ENCODE measurements at places on chromosomes 12 and 14. TPM values are rescaled to one million over a fixed set of nuclear protein-coding genes. Genes with fewer than 3 reads are reported as not detected.

DNA sequence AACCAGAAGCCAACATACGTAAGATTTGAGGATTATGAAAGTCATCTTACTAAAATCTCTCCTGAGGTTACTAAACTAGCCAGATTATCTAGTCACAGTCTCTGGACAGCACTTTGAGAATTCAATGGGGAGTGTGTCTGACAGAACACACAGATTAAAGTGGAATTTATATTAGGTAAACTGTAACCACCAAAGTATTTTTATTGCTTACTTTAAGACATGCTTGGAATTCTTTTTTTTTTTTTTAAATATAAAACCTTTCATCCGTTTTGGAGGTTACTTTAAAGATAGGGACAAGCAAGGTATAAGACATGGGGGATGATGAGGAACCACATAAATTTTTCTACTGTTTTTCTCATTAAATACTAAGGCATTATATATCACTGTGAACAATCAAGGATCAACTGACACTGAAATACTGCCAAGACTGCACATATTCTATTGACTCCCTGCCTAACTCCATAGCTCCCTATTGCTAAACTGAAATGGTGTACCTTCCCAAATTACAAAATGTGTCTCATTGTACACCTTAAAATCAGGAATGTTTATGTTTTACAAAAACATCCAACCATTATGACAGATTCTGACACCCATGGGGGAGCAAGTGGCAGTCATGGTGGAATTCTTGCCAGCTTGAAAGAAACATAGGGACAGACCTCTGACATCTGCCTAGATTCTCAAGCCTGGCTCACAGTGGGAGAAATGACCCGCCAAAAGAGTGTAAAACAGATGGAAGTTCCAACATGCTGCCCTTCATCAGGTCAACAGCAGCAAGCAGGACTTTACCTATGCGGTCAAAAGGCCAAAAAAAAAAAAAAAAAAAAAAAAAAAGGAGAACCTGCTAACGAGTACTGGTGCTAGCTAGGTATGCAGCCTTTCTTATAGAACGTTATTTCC lies 239.3 kb downstream of the MED13L start:
- no peak for DNase-seq

GRCh38 chr12:24057920-24058476 lies 108.5 kb upstream of the SOX5 start:
- no peak for DNase-seq

HEBP1 gene
- total RNA-seq = 29.4 TPM

DNA sequence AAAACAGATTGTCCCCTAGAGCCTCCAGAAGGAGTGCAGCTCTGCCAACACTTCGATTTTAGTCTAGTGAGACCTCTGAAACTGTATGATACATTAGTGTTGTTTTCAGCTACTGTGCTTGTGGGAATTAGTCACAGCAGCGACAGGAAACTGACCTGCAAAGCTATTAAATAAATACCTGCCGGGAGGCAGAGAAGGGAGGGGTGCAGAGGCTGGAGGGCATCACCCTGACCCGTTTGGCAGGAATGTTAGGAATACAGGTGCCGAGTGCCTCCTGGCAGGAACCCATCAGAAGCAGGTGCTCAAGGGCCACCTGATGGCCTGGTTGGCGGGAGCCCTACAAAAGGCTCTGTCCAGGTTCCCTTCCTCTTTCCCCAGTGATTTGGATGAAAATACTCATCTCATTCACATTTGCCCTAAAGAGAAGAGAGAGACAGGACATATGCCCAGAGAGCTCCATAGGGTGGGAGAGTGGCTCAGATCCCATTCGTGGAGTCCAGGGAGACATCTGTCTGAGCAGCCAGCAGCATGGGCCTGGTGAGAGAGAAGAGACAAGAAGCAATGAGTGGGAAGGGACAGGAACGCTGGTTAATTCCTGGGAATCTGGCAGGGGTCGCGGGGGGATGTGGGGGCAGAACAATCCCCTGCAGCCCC lies 44.6 kb downstream of the C14orf132 start:
- no peak for DNase-seq

DNA sequence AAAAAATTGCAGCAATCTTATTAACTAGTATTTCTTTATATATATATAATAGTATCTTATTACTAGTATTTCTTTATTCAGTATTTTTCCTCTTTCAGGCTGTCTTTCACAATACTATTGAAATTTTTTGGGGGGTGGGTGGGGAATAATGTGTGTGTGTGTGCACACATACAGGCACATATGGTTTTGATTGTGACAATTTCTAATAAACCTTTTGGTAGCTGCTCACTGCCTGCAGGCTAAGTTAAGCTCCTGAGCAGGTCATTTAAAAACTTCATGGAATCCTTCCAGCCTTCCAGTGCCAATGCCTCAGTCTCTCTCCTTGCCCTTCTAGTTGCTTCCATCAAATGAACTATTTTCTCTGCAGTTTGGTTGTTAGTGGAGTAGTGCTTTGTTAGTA lies 490.1 kb downstream of the PCNX1 start:
- no peak for DNase-seq

DNA sequence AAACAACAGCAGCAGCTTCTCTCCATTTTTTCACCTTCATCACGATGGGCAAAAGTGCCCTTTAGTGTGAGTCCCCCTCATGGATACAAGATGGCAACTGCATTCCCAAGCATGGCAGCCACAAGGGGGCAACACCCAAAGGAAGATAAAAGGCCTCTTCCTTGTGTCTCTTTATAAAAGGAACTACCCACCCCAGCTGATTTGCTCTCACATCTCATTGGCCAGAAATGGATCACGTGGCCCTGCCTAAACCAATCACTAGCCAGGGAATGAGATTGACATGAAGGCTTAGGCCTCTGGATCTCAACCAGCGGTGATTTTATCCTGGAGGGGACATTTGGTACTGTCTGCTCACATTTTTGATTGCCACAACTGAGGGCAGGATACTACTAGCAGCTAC lies 21.9 kb upstream of the IFT81 start:
- no peak for DNase-seq

GRCh38 chr14:84458881-84459280 lies 1071.1 kb upstream of the FLRT2 start:
- no peak for DNase-seq

DNA sequence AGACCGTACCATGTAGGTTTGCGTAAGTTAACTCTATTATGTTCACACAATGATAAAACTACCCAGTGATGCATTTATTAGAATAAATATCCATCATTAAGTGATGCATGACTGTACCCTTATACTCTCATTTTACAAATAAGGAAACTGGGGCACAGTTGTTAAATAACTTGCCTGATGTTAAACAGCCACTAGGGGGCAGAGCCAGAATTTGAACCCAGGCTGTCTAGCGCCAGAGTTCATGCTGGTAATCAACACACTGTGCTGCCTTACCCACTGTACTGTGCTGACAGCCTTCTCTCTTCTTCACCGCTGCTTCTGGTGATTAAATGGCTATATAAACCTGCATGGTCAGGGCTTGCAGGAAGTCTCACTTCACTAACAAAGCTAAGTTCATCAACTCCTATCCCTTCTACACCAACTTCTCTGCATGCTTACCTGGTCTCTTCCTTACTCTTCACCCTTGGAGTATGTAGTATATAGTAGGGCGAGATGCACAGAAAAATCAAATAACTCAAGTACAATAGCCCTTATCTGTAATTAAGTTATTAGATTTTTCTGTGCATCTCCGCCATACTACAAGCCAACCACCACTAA lies 43.6 kb upstream of the APPL2 start:
- DNase-seq = no peak

DNA sequence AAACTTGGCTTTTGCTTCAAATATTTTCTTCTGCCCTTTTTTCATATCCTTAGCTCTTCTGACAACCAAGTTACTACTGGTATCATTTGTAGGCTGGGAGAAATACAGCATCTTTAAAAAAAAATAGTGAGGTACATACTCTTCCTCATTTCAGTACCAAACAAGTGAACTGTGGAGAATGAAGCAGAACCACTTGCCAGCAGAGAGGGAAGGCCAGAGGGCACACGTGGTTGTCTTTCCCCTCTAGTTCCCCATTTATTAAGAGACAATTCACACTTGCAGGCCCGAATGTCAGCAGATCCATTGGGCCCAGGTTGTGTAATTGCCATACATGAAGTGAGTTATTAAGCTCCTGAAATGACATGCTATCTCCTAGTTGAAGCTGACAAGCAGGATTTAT lies 3.2 kb downstream of the SUSD6 start:
- peak; percentile 66 for DNase-seq

GRCh38 chr14:65281991-65282895 lies 130.3 kb upstream of the FUT8 start:
- no peak for DNase-seq

DNA sequence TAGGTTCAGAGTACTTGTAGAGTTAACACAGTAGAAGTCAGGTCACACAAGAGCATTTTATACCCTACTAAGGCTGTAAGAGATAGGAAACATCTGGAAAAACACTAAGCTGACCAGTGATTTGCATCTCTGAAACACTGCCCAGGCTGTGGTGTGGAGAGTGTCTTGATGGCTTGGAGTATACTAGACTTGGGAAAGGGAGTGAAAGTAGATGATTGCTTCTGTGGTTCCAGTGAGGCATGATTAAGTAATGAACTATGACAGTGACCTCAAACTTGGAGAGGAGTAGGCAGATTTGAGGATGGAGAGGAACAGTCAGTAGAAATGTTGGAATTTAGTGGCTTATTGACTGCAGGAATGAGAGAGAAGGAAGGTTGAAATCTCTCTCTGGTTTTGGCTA lies 201.2 kb downstream of the FLRT2 start:
- no peak for DNase-seq

DTX1 gene
- total RNA-seq = 1.2 TPM

All from right atrium auricular region (tissue), 2 donors.